Spinal cord (tissue), 10 donors: ENCODE measurements at places on chromosomes 1 and 21. TPM values are rescaled to one million over a fixed set of nuclear protein-coding genes. Genes with fewer than 3 reads are reported as not detected.

The GUCA2B gene
- total RNA-seq = not detected

The ANGPTL3 gene
- not detected for total RNA-seq

The GBP6 gene
- total RNA-seq = 0.22 TPM

The LMX1A gene
- total RNA-seq = 0.40 TPM

The LDLRAP1 gene
- 7.3 TPM for total RNA-seq

The FBXO42 gene
- 22.8 TPM for total RNA-seq

The OR2T34 gene
- not detected for total RNA-seq

The ACBD3 gene
- total RNA-seq = 38.0 TPM

The TRABD2B gene
- total RNA-seq = 0.89 TPM

The TNFRSF4 gene
- total RNA-seq = 0.20 TPM

The FCAMR gene
- total RNA-seq = not detected

The SLC35D1 gene
- 15.0 TPM for total RNA-seq

The TPTE gene
- not detected for total RNA-seq

The MR1 gene
- total RNA-seq = 13.7 TPM

The ATP6V1G3 gene
- not detected for total RNA-seq

The SLAMF7 gene
- 0.59 TPM for total RNA-seq
